Type B pancreatic cell (in vitro differentiated cells): ENCODE measurements at places on chromosomes 13 and 19.

- no peak for DNase-seq
These were observed 3.6 kb downstream of the GPR4 start for GRCh38 chr19:45598267-45599001.

DNA sequence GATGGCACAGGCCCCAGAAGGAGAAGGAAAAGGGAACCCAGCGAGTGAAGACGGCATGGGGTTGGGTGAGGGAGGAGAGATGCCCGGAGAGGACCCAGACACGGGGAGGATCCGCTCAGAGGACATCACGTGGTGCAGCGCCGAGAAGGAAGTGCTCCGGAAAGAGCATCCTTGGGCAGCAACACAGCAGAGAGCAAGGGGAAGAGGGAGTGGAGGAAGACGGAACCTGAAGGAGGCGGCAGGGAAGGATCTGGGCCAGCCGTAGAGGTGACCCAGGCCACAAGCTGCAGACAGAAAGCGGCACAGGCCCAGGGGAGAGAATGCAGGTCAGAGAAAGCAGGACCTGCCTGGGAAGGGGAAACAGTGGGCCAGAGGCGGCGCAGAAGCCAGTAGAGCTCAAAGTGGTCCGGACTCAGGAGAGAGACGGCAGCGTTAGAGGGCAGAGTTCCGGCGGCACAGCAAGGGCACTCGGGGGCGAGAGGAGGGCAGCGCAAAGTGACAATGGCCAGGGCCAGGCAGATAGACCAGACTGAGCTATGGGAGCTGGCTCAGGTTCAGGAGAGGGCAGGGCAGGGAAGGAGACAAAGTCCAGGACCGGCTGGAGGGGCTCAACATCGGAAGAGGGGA lies 1.1 kb downstream of the PPP1R12C start:
- DNase-seq, result no peak

DNA sequence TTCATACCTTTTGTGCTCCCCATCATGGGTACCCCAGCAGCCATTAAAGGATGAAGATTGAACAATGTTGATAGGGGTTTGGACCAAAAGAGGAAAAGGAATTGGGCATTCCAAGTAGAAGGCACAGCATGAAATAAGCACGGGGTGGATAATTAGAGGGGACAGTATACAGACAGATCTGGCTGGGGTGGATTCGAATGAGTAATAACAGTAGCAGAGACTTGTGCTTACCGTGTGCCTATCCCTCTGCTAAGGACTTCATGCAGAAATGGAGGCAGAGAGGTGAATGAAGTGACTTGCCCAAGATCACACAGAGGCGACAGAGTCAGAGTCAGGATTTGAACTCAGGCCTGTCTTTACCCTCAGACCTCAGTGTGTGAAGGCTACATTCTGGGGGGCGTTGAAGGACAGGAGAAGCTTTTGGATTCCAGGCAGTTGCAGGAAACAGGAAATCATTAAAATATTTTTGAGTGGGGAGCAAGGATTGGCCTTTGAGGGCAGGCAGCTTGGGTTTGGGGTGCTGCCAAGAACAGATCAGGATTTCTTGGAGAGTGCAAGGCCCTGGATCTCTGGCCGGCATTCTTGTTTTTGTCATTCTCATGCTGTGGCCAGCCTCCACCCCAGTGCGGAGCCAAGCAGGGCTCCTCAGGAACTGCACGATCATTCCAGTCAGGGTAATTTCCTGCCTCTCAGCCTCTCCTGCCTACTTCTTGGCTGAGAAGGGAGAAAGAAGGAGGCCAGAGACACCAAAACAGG lies 18.7 kb downstream of the PAF1 start:
- no peak for DNase-seq

DNA sequence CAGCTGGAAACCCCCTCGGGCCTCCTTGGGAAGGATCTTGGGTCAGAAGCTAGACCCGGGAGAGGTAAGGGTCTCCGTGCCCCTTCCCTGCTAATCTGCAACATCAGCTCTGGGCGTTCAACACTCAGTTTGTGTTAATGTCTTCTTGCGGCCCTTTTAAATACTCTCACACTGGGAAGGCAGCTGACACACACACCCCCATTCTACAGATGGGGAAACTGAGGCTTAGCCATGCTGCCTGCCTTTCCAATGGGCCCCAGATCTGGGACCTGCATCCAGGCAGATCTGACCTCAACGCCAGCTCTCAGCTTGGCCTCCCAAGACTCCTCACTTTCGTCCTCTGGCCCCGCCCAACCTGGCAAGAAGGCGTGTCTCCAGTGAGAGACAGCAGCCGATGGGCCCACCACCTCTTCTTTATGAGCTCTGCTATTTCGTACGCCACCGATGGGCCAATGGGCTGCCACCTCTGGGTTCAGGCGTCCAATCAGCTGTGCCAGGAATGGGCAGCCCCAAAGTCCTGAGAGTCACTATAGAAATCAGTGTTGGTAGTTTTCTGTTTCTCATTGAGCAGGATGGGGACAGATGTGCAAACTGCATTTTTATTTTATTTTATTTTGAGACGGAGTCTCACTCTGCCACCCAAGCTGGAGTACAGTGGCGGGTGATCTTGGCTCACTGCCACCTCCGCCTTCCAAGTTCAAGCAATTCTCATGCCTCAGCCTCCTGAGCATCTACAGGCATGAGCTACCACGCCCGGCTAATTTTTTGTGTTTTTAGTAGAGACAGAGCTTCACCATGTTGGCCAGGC lies 43.8 kb downstream of the DNM2 start:
- DNase-seq, result no peak

GRCh38 chr13:18948664-18949488 lies 232.7 kb downstream of the TUBA3C start:
- no peak for DNase-seq

DNA sequence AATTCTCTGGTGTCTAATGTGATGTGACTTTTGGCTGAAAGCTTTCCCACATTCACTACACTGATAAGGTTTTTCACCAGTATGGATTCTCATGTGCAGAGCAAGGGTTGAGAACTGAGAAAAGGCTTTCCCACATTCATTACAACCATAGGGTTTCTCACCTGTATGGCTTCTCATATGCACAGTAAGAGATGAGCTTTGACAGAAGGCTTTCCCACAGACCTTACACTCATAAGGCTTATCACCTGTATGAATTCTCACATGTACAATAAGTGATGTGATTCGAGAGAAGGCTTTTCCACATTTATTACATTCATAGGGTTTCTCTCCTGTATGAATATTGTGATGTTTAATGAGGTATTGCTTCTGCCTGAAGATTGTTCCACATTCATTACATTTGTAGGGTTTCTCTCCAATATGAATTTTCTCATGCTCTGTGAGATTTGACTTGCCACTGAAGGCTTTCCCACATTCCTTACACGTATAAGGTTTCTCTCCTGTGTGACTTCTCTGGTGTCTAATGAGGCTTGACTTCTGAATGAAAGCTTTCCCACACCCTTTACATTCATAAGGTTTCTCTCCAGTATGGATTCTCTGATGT lies 14.0 kb downstream of the ZNF260 start:
- DNase-seq, result no peak

DNA sequence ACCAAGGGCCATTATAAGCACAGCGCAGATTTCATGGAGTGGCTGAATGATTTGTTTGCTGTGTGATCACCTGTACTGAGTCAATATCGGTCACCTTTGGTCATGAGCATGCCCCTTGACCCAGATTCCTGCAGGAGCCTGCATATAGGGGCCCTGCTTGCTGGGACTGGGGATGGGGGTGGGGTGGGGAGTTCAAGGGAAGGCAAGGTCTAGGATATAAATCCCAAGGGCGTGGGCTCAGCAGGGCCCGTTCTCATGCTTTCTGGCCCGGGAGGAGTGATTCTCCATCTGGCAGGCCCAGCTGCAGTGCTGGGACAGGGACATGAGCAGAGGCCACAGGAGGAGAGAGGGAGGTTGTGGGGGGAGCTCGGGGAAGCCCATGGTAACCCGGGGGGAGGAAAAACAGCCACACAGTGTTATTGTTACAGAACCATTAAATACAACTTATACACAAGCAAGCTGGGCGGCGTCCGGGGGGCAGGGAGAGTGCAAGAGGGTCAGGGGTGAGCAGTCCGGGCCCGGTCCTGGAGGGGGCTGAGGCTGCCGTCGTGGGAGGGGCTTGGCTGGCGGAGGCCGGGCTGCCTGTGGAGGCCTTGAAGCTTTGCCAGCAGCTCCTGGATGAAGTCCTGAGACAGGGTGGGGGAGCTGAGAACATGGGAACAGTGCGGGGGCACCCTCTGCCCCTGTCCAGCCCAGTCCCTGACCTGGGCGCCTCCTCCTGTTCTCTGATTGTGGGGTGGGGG lies 5.2 kb downstream of the PPP1R14A start:
- DNase-seq, result peak; percentile 76

DNA sequence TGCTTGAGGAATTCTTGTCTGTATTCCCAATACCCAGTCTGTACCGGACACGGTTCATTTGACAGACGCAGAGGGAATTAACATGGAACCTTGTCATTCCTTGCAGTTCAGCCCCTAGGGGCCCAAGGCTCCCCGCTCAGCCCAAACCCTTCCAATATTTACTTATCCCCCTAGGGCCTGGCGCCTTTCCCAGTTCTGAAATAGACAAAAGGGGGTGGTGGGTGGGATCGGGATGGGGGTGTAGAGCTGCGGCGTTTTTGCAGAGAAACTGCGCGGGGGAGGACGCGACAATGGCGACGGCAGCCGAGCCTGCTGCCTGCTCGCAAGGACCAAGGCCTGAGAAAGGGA lies 583 bp downstream of the AKAP8L start:
- DNase-seq, result no peak

DNA sequence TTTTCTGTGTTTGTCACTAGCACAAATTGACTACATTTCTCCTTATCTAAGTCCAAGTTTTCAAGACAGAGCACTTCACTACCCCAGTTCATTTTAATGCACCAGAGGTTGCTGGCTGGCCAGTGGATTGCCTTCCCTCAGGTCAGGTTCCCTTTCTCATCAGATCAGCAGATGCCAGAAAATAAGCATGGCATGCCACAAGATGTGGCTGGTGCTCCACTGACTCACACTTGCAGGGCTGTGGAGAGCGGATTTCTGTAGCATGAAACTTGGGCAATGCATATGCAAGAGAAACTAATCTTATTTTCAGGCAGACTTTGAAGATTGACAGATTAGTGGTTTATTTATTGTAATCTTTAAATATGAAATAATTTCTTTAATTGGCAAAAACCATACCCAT lies 79.5 kb downstream of the RUBCNL start:
- no peak for DNase-seq

DNA sequence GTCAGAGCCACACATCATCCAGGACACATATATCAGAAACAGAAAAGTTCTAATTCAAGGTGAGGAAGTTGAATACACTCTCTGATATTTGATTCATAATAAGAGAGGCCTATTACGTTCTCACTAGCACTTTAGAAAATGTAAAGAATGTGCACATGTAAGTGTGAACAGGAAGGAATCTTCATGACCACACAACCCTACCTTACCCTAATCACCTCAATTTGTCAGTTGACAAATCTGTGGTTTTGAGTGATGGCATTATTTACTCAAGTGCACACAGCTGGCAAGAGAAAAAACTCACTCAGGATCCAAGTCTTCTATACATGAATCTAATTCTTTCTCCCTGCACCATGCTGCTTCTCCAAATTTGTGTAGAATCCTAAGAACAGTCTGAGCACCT lies 445.8 kb downstream of the SUCLA2 start:
- DNase-seq, result no peak

DNA sequence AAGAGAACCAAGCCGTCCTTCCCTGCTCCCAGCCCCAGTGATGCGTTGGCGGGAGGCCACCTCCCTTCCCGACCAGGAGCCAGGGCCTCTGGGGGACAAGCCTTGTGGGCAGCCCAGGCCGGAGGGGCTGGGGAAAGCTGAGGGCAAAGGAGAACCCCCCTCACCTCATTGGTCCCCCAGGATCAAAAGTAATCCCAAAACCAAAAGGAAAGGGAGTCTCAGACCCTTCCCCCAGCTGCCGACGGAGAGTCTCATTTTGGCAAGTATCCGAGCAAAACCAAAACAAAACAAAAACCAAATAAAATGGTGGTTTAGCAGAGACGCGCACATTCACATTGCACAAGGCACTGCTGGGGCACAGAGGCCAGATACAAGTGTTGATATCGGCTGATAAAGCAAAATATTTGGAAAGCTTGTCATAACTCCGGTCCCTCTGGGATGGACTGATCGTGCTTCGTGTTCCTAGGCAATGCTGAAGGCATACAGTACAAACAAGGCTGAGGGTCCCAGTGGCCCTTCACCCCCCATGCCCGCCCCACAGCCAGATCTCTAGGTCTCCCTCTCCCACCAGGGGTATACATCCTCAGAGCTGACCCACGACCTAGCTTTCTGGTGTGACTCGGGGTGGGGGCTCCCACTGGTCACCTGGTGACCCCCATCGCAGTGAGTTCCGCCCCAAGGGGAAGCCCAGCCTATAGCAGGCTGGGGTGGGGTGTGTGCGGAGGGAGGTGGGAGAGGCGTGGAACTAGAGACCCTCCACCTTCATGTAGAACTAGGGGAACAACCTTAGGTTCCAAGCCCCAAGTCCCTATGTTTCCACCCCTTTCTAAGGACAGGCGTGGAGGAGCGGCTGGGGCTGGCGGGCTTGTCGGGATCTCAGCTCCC lies 2.1 kb downstream of the CEBPA start:
- no peak for DNase-seq

GRCh38 chr19:51651216-51651846 lies 4.7 kb upstream of the SIGLEC14 start:
- no peak for DNase-seq

DNA sequence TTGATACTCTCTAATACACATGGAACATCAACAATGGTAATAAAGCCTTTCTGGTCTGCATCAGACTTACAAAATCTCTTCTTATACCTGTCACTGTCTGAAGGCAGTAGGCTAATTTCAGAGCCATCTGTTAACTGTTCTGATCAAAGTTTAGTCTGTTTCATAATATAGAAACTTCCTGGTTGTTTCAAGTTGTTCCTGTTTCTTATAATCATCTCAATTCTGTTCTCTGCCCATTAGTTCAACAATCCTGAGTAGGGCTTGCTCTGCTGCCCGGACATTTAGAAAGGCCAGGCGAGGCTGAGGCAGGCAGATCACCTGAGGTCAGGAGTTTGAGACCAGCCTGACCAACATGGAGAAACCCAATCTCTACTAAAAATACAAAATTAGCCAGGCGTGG lies 5.4 kb upstream of the ZSCAN5A start:
- no peak for DNase-seq

GRCh38 chr19:55641426-55642152 lies 787 bp downstream of the ZNF580 start:
- no peak for DNase-seq

GRCh38 chr19:5165697-5166019 lies 175.0 kb downstream of the PTPRS start:
- no peak for DNase-seq

GRCh38 chr19:50488389-50489194 lies 11.9 kb upstream of the GARIN5A start:
- no peak for DNase-seq

GRCh38 chr13:99805361-99805760 lies 166.2 kb downstream of the ZIC5 start:
- no peak for DNase-seq
